Dermis microvascular lymphatic vessel endothelial cell (primary cell): ENCODE measurements at places on chromosomes 5 and 9.
A peak's percentile ranks its signal among the peaks of the same experiment; 100 is the strongest.

DNA sequence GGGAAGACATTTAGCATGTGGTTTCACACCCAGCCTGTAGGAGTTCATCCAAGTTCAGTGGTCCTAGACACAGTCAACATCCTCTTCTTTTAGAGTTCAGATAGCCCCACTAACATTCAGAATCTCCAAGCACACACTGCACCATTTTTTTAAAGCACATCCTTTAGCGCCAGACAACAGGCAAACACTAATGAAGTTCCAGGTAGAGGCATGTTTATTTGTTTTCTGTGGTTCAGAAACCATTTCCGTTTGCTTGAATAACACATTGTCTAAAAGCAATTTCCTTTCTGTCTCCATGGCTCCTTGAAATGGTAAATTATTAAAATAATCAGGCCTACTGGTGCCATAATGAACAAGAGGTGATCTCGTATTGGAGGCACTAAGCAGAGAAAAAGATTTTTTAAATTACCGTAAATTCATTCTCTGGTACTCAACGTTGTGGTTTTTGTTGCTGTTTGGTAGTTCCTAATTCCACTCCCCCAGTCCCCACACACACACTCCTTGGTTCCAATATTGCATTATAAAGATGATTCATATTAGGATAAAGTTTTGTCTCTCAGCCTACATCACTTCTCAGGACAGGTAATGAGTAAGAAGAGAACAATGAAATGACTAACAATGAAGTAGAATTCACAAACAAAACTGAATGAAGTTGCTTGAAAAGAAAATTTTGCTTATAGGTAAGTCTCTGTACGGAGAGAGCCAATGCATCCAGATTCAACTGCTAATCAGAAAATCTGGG, 153.1 kb downstream of the PCSK1 start:
- DNase-seq = peak; percentile 44

DNA sequence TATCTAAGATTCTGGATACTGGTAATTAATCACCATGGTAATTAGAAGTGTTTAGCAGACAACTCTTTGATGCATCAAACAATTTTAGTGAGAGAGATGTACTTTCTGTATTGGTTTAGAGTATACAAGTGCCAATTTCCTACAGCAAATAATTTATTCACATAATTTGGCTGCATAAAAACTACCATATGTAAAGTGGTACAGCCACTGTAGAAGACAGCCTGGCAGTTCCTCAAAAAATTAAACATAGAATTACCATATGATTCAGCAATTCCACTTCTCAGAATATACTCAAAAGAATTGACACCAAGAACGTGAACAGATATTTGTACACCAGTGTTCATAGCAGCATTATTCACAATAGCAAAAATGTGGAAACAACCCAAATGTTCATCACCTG, 36.2 kb downstream of the PHAX start:
- no peak for DNase-seq

DNA sequence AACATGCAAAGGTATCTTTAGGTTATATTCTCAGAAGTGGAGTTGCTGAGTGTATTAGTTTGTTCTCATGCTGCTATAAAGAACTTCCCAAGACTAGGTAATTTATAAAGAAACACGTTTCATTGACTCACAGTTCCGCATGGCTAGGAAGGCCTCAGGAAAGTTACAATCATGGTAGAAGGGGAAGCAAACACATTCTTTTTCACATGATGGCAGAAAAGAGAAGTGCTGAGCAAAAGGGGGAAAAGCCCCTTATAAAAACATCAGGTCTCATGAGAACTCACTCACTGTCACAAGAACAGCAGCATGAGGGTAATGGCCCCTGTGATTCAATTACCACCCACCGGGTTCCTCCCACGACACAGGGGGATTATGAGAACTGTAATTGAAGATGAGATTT, 163.6 kb upstream of the PRLR start:
- DNase-seq = no peak

GRCh38 chr9:109561137-109561536, 63.0 kb upstream of the PTPN3 start:
- no peak for DNase-seq

GRCh38 chr9:34392511-34392910, 15.8 kb upstream of the MYORG start:
- DNase-seq = no peak

DNA sequence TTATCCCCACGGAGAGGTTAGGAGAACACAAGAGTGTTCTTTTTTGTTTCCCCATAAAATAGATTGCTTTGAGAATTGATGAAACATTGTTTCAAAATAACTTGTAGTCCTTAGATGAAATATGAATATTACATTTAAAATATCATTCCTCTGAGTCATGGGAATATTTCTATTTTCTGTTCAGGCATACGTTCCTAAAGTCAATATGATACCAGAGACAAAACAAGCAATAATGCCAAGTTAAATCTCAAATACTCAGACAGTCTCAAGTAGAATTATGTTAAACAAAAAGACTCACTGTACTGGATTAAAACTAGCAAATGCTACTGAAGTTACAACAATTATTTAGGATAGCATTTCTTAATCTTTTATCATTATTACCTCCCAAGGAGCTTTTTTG, 111.7 kb upstream of the C6 start:
- DNase-seq = no peak
